ENCODE measurements at places on chromosomes 5 and 9. TPM values are rescaled to one million over a fixed set of nuclear protein-coding genes. Genes with fewer than 3 reads are reported as not detected.

GRCh38 chr9:6194934-6195333 lies 20.7 kb upstream of the IL33 start:
- DNase-seq, result no peak

Gene AGXT2
- total RNA-seq, result not detected

- no peak for DNase-seq
Observed at GRCh38 chr5:122368510-122369251, 56.6 kb downstream of the SNCAIP start.

DNA sequence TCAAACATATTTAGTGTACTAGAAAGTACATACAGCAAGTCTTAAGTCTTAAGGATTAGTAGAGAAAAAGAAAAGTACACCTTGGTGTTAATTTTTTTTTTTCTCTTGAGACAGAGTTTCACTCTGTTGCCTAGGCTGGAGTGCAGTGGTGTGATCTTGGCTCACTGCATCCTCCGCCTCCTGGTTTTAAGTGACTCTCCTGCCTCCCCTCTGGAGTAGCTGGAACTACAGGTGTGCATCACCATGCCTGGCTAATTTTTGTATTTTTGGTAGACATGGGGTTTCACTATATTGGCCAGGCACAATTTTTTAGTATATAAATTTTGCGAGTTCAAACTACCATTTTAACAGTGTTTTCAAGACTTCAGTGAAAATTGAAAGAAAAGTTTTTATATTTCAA lies 1941.1 kb upstream of the CDH6 start:
- no peak for DNase-seq

Gene SLC46A2
- total RNA-seq, result not detected
